ENCODE measurements at places on chromosomes 11 and 22. TPM values are rescaled to one million over a fixed set of nuclear protein-coding genes. Genes with fewer than 3 reads are reported as not detected.

Gene BRSK2
- 3.9 TPM for total RNA-seq

Gene MYO7A
- 1.4 TPM for total RNA-seq

Gene PNPLA5
- total RNA-seq, result not detected

Gene KRTAP5-11
- total RNA-seq, result not detected

Gene MMP10
- total RNA-seq, result 0.87 TPM
